Stimulated activated CD4-positive, alpha-beta T cell treated with anti-CD3 and anti-CD28 coated beads, Interleukin-1b, Interleukin-23, amount 100 ng/mL, for 4 hours (primary cell): ENCODE measurements at places on chromosomes 5 and 9.

- DNase-seq: no peak
Observed at GRCh38 chr9:83372957-83373356, 165.2 kb downstream of the FRMD3 start.

DNA sequence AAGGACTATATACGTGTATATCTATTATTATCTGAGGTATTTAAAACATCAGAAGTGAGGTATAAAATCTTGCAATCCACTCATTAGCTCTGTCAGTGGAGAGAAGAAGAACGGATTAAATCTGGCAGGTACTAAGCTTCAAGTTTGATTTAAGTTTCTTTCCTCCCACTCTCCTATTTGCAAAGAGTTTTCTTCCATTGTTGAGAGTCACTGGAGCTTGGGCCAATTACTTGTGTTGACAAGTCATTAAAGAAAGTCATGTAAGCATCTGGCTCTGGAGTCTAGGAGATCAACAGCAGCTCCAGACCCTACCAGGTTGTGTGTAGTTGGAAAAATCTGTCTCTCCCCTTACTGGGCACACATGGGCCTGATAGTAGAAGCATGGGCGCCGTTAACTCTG, 476.8 kb upstream of the SMARCA2 start:
- DNase-seq: no peak

- no peak for DNase-seq
Observed at GRCh38 chr9:34611251-34611810, 566 bp downstream of the RPP25L start.

- DNase-seq: no peak
Observed at GRCh38 chr5:35436400-35437057, 181.1 kb upstream of the SPEF2 start.

DNA sequence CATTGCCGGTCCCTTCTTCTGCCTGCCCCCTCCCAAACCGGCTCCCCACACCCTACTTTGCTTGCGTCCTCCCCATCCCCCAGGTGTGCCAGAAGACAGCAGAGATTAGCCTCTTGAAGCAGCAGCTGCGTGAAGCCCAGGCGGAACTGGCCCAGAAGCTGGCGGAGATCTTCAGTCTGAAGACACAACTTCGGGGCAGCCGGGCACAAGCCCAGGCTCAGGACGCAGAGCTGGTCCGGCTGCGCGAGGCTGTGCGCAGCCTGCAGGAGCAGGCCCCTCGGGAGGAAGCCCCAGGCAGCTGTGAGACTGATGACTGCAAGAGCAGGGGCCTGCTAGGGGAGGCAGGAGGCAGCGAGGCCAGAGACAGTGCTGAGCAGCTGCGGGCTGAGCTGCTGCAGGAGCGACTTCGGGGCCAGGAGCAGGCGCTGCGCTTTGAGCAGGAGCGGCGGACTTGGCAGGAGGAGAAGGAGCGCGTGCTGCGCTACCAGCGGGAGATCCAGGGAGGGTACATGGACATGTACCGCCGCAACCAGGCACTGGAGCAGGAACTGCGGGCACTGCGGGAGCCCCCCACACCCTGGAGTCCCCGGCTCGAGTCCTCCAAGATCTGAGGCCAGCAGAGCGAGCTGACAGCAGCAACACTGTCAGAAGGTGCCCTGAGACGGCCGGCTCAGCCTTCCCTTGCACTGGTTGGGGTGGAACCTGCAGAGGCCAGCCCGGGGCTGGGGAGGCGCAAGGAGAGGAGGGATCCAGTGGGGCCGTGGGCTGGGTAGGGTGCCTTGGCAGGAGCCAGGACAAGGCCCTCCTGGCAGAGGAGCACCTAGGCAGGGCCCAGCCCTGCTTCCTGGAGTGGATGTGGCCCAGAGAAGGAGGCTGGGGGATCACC, 8.3 kb downstream of the N4BP3 start:
- DNase-seq: no peak

- DNase-seq: no peak
Observed at GRCh38 chr9:97711223-97711626, 14.1 kb upstream of the XPA start.

GRCh38 chr5:136001466-136001981, 27.3 kb upstream of the TGFBI start:
- no peak for DNase-seq

GRCh38 chr5:89047571-89047970, 164.6 kb upstream of the MEF2C start:
- no peak for DNase-seq
